Activated T-helper 17 cell treated with anti-CD3 and anti-CD28 coated beads, Interleukin-2, amount 50 U/mL, for 72 hours (primary cell): ENCODE measurements at places on chromosomes 7 and 10.
A peak's percentile ranks its signal among the peaks of the same experiment; 100 is the strongest.

- ATAC-seq = no peak
- no peak overlapping the region for H3K4me3 ChIP-seq
- H3K4me1 ChIP-seq = no peaks in the 10 kb centered on the region
- no peaks in the 10 kb centered on the region for H3K27me3 ChIP-seq
- no peaks in the 10 kb centered on the region for H3K36me3 ChIP-seq
Observed at GRCh38 chr7:85078181-85078580, 108.7 kb downstream of the SEMA3D start.

GRCh38 chr7:156703209-156703608, 62.6 kb downstream of the RNF32 start:
- no peaks in the 10 kb centered on the region for H3K27me3 ChIP-seq
- H3K4me3 ChIP-seq = no peak overlapping the region
- peaks cover 5% of the 10 kb centered on the region for H3K4me1 ChIP-seq
- no peak overlapping the region for H3K27ac ChIP-seq
- no peak for ATAC-seq
- peaks cover 32% of the 10 kb centered on the region for H3K36me3 ChIP-seq

DNA sequence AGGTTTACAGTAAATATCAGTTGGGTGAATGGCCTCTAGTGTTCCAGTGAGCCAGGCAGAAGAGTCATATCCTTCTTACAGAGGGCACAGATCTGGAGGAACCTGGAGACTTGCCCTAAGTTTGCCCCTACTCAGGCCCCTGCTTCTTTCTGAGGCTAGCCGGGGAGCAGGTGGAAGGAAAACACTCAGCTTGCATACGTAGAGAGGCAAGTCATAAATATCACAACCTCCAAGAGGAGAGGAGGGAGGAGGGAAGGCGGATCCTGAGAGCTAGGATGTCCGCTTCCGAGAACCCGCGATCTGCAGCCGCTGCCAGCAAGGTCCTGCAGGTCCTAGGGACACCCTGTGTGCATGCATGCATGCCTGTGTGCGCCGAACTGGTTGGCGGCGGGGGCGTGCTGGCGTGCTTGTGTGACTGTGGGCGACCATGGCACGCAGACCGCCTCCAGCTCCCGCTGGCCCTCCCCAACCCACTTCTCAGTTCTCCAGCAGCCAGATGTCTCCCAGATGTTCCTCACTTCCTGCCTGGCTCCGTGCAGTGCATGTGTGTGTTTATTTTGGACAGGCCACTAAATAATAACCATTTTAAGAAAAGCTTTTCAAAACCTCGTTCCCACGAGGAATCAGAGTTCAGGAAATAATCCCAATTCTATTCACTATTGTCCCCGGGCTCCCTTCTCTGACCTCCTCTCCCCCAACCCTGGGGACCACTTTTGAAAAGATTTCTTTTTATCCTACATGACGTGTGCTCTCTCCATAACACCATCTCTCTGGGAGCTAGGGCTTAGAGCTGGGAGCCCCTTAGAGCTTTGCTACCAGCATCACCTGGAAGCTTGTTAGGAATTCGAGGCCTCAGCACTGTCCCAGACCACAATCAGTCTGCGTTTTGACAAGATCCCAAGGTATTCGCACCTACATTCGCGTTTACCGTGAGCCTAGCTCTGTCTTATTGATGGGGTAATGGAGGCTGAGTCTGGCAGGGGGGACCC, 32.4 kb downstream of the UNC5B start:
- no peaks in the 10 kb centered on the region for H3K4me1 ChIP-seq
- ATAC-seq = no peak
- no peaks in the 10 kb centered on the region for H3K36me3 ChIP-seq
- no peak overlapping the region for H3K4me3 ChIP-seq
- H3K27me3 ChIP-seq = peaks cover 7% of the 10 kb centered on the region

GRCh38 chr7:123754271-123754871, 5.6 kb upstream of the WASL start:
- peaks cover 12% of the 10 kb centered on the region for H3K4me1 ChIP-seq
- ATAC-seq = no peak
- no peak overlapping the region for H3K27ac ChIP-seq
- H3K27me3 ChIP-seq = no peaks in the 10 kb centered on the region

- no peaks in the 10 kb centered on the region for H3K27me3 ChIP-seq
- no peak overlapping the region for H3K27ac ChIP-seq
- H3K4me1 ChIP-seq = peaks cover 14% of the 10 kb centered on the region
- no peak for ATAC-seq
Observed at GRCh38 chr7:27897441-27897847, 157.5 kb downstream of the TAX1BP1 start.

DNA sequence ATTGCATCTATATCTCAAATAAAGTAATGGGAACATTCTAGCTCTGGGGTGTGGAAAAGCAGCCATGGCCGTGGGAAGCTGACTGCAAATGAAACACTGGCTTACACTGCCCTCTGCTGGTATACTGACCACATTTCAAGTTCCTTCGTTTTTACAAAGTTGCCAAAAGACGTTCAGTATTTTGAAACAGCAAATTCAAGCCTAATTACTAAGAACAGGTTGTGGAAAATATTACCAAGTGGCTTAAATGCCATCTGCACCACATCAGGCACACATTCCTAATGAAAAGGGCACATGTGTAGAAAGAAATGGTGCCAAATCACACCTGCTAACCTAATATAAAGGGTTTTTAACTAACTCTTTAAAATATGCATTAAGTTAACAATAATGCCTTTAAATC, 83.9 kb downstream of the JAZF1 start:
- peaks cover 14% of the 10 kb centered on the region for H3K36me3 ChIP-seq
- no peaks in the 10 kb centered on the region for H3K27me3 ChIP-seq
- H3K27ac ChIP-seq = no peak overlapping the region

DNA sequence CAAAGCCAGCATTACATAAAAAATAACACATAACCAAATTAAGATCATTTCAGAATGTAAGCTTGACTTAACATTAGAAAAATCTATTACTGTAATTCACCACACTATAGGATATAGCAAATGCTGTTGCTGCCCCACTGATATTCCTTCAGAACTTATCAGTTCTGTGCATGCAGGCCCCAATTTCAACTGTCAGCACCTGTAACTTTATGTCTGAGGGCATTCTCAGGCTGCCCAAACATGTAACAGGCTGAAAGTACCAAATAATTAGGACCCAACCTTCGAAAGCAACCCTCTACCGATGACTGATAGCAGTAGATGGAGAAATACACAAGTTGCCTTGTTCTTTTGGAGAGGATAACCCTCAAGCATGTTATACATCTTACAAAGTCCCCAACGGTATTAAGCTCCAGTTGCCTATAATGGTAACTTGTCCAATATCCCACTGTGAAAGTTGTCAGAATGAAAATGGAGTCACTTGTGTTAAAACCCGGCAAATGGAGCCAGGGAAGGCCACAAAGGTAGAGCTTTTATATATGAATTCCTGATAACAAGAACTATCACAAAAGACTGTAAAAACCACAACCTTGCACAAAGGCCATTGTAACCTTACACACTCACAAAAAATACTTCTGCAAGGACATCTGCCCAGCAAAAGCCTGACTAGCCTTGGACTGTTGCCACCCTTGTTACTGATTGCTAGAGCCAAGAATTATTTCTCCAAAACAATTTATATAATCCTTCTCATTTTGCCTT, 66.9 kb upstream of the ZNF746 start:
- no peak overlapping the region for H3K4me3 ChIP-seq
- H3K4me1 ChIP-seq = peaks cover 15% of the 10 kb centered on the region
- H3K27ac ChIP-seq = no peak overlapping the region

GRCh38 chr7:131300078-131300477, 27.6 kb upstream of the MKLN1 start:
- H3K27ac ChIP-seq = no peak overlapping the region
- no peaks in the 10 kb centered on the region for H3K4me1 ChIP-seq
- no peak for ATAC-seq

DNA sequence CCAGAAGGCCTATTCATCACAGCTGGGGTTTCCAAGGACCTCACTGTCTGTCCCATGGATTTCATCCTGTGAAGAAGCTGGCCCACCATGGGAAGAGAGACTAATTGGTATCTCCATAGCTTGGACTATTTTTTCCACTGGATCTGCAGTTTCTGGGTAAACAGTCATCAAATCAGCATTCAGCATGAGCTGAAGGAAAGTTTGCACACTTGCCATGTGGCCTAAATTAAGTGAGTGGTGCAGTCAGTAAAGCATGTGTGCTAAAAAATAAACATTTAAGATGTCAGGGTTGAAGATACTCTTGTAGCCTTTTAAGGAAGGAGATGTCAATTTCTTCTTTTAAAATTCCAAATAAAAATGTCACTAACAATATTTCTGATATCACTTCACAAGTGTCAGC, 381.1 kb upstream of the ZMIZ1 start:
- no peaks in the 10 kb centered on the region for H3K4me1 ChIP-seq
- H3K27me3 ChIP-seq = peaks cover 4% of the 10 kb centered on the region
- no peak overlapping the region for H3K4me3 ChIP-seq

- peaks cover 16% of the 10 kb centered on the region for H3K4me1 ChIP-seq
- peak overlapping the region; percentile 78 for H3K4me3 ChIP-seq
- no peaks in the 10 kb centered on the region for H3K27me3 ChIP-seq
- ATAC-seq = no peak
- H3K27ac ChIP-seq = peak overlapping the region; percentile 71
Observed at GRCh38 chr7:5557920-5558401, 134.3 kb upstream of the TNRC18 start.

- no peak for ATAC-seq
- no peaks in the 10 kb centered on the region for H3K27me3 ChIP-seq
- H3K4me3 ChIP-seq = no peak overlapping the region
- no peaks in the 10 kb centered on the region for H3K36me3 ChIP-seq
- H3K4me1 ChIP-seq = no peaks in the 10 kb centered on the region
Observed at GRCh38 chr7:91355695-91356435, 91.6 kb downstream of the FZD1 start.

DNA sequence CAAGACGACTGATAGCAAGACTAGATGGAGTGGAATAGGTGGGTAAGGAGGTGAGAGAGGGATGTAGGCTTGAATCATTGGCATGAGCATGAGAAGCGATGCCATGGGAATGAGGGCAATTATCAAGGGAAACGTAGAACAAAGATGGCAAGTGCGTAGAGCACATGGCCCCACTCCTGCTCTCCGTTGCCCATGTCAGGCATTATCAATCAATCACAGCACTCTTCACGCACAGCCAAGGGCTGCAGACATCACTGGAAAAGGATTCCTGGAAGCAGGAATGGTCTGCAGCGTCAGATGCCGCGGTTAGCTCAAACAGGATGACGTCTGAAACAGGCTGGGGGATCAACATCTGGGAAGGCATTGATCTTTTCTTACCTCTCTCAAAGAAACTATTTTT, 25.6 kb upstream of the GALNTL5 start:
- no peak overlapping the region for H3K4me3 ChIP-seq
- ATAC-seq = no peak
- no peak overlapping the region for H3K27ac ChIP-seq
- H3K27me3 ChIP-seq = peaks cover 7% of the 10 kb centered on the region
- H3K4me1 ChIP-seq = peaks cover 6% of the 10 kb centered on the region
- H3K36me3 ChIP-seq = no peaks in the 10 kb centered on the region

DNA sequence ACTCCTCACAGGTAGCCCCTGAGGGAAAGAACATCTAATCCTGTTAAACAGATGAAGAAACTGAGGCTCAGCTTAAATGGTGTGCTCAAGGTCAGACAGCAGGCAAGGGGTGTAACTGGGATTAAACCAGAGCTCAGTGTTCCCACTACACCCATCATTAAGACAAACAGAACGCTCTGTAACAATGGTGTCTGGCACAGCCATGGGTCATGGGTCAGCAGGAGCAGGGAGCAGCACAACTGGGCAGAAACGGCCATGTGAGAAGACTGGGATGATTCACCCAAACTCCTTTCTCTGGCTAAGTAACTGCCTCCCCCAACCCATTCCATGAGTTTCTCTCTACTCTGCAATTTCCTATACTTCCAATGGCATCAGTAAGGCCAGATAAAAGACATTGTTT, 85.5 kb upstream of the PDE1C start:
- H3K4me3 ChIP-seq = no peak overlapping the region
- H3K27ac ChIP-seq = no peak overlapping the region
- H3K4me1 ChIP-seq = no peaks in the 10 kb centered on the region
- no peaks in the 10 kb centered on the region for H3K36me3 ChIP-seq
- ATAC-seq = no peak

GRCh38 chr10:49284356-49284755, 14.6 kb upstream of the C10orf71 start:
- peaks cover 6% of the 10 kb centered on the region for H3K27me3 ChIP-seq
- H3K4me3 ChIP-seq = no peak overlapping the region
- no peaks in the 10 kb centered on the region for H3K36me3 ChIP-seq

GRCh38 chr7:120053390-120053961, 219.5 kb upstream of the KCND2 start:
- H3K36me3 ChIP-seq = no peaks in the 10 kb centered on the region
- ATAC-seq = no peak
- H3K27ac ChIP-seq = no peak overlapping the region
- H3K4me3 ChIP-seq = no peak overlapping the region
- H3K4me1 ChIP-seq = no peaks in the 10 kb centered on the region

- peak; percentile 54 for ATAC-seq
- H3K27ac ChIP-seq = peak overlapping the region; percentile 87
- peaks cover 59% of the 10 kb centered on the region for H3K4me1 ChIP-seq
Observed at GRCh38 chr7:43648473-43649406, 65.8 kb downstream of the STK17A start.

- H3K4me1 ChIP-seq = peaks cover under 1% of the 10 kb centered on the region
- ATAC-seq = no peak
- H3K36me3 ChIP-seq = no peaks in the 10 kb centered on the region
- H3K4me3 ChIP-seq = no peak overlapping the region
- H3K27ac ChIP-seq = no peak overlapping the region
Observed at GRCh38 chr7:42768045-42768444, 143.8 kb downstream of the C7orf25 start.

- H3K36me3 ChIP-seq = no peaks in the 10 kb centered on the region
- no peaks in the 10 kb centered on the region for H3K4me1 ChIP-seq
- ATAC-seq = no peak
- H3K27me3 ChIP-seq = peaks cover 12% of the 10 kb centered on the region
- H3K4me3 ChIP-seq = no peak overlapping the region
Observed at GRCh38 chr7:111853201-111853990, 291.1 kb upstream of the IMMP2L start.

- H3K27me3 ChIP-seq = no peaks in the 10 kb centered on the region
- H3K36me3 ChIP-seq = peaks cover 41% of the 10 kb centered on the region
- no peaks in the 10 kb centered on the region for H3K4me1 ChIP-seq
- H3K4me3 ChIP-seq = no peak overlapping the region
- no peak for ATAC-seq
Observed at GRCh38 chr10:21757185-21757901, 223.3 kb downstream of the MLLT10 start.

- H3K4me3 ChIP-seq = no peak overlapping the region
- H3K27ac ChIP-seq = no peak overlapping the region
- H3K4me1 ChIP-seq = no peaks in the 10 kb centered on the region
- ATAC-seq = no peak
- H3K36me3 ChIP-seq = no peaks in the 10 kb centered on the region
Observed at GRCh38 chr7:78768859-78769258, 684.6 kb downstream of the MAGI2 start.

DNA sequence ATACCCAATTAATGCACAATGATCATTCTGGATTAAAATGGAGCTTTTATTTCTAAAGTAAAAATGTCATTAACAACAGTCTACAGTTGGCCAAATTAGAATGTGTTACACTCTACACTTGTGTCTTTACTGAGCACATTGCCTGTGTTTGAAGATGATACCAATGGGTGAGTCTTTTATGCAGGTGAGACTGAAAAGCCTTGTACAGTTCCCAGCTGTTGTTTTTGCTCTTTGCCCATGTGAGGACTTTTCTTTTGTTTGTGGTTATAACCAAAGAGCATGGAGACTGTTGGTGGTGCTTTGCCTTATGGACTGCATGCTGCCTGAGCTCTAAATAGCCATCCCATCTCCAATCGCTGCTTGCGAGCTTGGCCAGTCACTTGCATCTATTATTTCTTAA, 264.5 kb downstream of the GATA3 start:
- H3K27me3 ChIP-seq = peaks cover 3% of the 10 kb centered on the region
- H3K27ac ChIP-seq = no peak overlapping the region
- H3K36me3 ChIP-seq = no peaks in the 10 kb centered on the region
- peaks cover 15% of the 10 kb centered on the region for H3K4me1 ChIP-seq
- no peak overlapping the region for H3K4me3 ChIP-seq
